ENCODE measurements at places on chromosomes 5 and 9.

DNA sequence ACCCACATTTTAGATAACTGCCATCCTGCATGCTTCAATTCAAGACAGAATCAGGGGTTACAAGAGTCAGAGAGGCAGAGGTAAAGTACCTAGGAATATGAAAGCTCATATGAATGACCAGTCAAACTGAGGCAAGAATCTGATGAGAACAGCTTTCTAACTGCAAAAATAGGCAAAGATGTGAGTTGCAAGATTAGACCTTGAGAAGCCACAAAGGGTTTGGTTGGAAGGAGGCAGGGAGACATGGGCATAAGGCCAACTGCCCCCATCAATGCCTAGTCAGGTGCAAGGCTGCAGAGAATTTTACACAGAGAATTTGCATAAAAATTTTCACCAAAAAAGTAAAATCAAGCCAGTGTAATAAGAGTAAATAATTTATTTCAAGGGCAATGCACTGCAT, 12.8 kb downstream of the FAM114A2 start:
- DNase-seq: no peak

DNA sequence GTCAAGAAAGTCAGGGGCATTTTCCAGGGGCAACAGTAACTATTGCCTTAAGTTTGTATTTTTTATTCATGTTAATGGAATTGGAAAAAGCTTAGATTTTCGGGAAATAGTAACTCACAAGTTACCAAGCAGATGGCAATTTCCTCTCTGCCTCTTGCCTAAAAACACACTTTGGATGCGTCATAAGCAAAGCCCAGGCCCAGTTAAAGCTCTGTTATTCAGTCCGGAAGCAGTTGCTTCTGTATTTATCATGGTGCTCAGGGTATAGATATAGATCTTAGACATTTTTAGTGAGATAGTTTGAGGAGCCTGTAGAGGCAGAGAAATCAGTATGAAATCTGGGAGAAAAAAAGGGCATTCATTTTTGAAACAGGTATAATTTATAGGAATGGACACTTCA, 260.3 kb upstream of the TNC start:
- DNase-seq: no peak

- no peak for DNase-seq
These were observed 86.9 kb upstream of the GDNF start for GRCh38 chr5:37926732-37927131.

DNA sequence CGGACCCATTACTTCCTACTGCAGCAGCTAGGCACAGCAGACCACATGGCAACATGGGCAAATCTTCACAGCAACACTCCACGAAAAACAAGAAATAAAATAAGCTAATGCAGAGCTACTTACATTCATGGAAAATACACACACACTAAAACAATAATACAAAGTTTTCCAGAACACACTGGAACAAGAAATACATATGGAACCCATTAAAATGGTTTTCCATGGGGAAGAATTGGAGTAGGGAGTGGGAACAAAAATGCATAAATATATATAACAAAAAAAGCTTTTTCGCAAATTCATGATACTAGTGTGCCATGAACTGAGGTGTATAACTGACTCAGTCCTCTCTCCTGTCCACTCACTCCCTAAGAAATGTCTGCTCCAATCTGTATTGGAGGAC, 8.3 kb downstream of the ADAMTS12 start:
- no peak for DNase-seq

DNA sequence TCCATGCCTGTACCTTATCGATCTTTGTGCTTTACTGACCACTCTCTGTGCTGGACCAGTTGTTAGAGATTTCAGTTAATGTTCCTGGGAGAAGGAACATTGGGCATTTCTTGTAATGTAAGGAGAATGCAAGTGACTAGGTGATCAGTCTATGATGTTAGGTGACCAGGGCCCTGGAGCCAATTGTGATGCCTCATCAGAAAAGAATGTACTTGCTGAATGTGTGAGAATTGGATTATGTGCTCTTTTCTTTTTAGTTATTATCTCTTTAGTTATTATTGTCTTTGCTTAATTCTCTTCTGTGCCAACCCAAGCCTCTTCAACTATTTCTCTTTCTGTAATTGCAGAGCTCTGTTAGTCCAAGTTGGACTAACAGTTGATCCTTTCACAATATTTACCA, 92.9 kb downstream of the LRRC70 start:
- DNase-seq: no peak

GRCh38 chr9:694092-694402, 147.4 kb upstream of the DMRT1 start:
- DNase-seq: no peak

DNA sequence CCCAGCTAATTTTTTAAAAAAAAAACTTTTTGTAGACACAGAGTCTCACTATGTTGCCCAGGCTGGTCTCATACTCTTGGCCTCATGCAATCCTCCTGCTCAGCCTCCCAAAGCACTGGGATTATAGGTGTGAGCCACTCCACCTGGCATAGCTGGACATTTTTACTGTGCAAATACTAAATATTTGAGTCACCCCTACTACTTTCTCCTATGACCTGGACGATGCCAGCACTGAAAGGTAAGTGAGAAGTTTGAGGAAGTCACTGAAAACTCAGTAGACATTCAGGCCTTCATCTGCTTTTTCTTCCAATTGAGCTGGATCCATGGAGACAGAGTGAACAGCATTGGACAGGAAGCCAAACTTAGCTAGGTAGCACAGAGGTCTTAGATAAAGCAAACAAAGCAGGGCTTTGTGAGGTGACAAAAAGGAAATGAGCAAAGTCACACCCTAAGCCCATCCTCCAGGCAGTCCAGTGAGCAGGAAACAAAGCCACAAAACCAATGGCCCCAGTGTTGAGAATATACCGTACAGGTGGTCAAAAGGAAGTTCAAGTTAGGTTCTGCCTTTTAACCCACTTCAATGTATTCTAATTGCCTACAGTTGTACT, 192.6 kb upstream of the RASA1 start:
- DNase-seq: peak; percentile 6
